ENCODE measurements at places on chromosomes 7 and 10.

DNA sequence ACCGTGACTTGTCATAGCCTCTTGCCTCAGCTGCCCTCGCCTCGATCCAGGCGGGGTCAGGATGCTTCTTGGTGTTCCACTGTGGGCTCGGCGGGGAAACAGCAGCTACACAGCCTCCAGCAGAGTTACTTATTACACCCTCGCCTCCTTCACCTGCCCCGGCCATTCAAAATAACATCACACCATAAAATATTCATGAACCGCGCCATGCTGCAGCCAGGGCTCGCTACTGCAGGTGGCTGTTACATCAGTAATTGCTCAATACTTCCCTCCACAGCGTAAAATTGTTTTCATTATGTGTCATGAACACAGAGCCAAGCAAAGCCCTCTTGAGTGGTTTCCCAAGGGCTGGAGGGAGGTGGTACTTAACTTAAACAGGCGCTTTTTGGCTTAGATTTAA, 241.5 kb upstream of the SP8 start:
- peak; percentile 79 for DNase-seq

DNA sequence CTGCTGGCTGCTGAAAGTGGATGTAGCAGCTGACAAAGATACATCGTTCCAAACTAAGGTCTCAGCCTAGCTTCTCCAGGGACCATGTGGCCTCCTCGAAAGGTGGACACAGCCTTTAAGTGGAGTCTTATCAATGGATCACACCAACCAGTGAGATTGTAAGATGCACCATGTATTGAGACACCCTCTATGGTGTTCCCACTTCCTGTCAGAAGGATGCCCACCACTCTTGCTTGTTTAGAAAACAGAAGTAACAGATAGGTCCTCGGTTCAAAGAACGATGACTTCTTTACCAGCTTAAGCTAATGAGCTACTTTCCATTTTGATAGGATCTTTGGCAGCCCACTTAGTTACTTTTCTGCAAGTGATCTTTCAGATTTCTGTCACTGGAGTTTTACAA, 34.3 kb downstream of the SLC25A13 start:
- DNase-seq, result no peak

- DNase-seq, result no peak
Measured at GRCh38 chr10:73871295-73872189, 2.8 kb downstream of the CAMK2G start.

DNA sequence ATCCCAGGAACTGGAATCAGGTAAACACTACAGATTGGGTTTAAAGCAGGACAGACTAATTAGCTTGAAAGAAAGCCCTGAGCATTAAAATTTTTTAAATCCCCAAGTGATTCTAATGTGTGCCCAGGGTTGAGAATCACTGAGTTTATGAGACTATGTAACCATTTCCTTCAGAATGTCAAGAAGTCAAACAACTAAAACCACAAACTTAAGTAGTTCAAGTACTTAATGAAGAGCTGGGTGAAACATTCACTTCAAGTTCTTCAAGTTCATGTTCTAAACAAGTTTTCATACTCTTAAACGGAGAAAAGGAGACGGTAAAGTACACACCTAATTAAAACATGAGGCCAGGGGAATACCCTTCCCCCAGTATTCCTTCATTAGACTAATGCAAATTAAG, 28.2 kb upstream of the TLL2 start:
- no peak for DNase-seq

DNA sequence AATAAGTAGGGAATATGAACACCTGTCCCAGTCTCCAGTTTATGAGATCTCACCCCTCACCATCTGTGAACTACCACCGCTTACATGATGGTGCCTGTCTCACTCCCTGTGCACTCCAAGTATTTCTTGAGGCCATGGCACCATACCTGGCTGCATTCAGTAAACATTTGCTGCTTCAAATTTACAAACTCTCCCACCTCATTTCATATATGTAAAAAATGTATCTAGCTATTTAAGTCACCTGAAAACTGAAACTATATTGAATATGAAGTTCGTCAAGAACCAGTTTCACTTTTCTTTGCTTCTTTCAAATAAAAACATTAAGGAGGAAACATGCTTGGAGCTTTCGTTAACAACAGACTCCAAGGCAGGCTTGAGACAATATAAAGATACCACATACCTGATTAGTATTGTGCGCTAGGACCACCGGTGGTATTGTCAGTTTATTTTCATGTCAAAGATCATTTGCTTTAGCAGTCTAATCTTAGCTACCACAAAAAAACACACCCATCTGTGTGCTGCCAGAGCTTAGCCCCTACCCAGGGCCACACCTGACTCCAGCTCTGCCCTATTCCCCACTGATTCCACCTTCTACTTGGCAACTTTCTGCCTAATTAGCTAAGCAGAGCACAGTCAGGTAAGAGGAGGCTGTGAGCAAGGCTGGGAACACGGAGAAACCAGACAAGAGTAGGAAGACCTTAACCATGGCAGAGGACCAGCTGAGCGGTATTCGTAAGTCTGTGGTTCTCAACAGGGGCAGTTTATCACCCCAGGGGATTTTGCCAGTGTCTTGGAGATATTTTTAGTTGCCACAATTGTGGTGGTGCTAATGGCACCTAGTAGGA, 92.0 kb downstream of the ZFAND4 start:
- DNase-seq, result no peak

DNA sequence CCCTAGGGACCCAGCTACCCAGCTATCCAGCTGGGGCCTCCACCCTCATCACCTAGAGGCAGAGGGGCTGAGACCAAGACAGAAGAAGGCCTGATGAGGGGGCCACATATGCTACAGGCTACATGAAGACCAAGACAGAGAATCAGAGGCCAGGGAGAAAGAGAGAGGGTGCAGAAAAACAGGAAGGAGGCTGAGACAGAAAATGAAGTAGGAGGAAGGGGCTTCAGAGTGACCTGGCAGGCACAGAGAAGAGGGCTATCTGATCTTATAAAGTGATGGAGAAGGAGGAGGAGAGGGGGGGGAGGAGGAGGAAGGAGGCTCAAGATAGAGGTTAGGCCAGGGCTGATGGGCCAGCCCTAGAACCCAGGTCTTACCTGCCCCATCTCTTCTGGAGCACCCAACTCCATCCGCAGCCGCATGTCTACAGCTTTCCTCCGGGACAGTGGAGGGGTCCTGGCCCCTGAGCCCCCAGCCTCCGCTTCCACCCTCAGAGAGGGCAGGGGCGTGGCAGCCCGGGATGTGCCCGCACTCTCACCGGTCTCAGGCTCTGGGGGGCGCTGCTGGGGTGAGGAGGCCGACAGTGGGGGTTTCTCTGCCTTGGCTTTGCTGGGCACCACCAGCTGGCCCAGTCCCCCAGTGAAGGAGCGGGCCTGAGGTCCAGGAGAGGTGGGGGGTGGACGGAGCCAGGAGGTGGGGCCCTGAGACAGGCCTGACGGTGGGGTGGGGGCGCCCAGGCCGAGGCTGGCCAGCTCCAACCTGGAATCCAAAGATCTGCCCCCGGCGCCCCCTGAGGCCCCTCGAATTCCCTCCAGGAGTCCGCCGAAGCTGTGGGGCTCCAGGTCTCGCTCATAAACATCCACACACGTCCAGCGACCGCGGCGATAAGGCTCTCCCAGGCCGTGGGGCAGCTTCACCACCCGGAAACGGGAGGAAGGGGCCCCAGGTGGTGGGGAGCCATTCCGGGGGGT, 1.8 kb downstream of the TSC22D4 start:
- no peak for DNase-seq

DNA sequence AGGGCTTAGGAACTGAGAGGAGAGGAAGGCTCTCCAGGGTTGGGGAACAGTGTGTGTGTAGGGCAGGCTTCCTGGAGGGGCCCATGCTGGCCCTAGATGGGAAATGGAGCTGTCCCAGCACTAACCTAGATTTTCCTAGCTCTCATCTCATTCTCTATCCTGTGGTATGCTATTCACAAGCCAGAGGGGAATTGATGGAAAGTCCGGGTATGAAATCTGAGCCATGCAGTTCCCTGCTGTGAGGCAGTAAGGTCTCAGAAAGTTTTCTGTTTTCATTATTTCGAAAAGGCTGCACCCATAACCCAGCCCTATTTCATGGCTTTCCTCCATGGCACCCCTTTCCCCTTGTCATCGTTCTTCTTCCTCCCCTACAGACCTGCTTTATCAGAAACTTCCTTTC, 220.3 kb downstream of the RPS24 start:
- DNase-seq, result no peak

DNA sequence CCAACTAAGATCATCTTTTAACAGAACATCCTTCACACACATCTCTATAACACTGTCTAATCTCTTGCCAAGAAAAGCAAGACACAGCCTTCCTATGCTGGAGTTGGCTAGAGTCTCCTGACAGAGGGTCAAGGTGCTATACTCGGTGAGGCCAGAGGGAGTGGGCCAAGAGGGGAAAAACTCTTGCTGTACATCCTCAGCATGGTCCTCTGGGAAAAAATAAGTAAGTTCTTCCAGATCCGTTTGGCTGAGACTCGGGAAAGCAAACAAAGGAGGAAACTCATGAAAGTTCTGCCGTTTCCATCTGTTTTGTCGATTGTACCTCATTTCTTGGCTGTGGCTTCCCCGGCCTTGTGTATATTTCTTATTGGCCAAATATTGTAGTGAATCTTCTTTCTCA, 33.9 kb downstream of the VWDE start:
- no peak for DNase-seq

DNA sequence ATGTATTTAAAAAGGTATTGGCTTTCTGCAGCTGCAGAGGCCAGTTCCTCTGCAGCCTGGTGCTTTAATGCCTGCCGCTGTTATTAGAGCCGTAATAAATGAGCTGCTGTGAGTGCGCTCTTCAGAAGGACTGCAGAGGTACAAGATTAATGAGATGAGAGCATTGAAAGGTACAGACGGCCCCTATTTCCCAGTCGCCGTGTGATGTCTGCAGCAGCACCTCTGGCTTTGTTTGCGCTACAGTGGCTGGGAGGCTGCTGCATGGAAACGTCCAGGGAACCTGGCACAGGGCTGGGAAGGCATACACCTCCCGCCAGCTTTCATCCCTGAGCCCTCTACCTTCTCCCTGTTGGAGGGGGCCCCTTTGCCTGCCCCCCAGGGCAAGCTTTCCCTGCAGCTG, 383.8 kb upstream of the ZMIZ1 start:
- peak; percentile 37 for DNase-seq

DNA sequence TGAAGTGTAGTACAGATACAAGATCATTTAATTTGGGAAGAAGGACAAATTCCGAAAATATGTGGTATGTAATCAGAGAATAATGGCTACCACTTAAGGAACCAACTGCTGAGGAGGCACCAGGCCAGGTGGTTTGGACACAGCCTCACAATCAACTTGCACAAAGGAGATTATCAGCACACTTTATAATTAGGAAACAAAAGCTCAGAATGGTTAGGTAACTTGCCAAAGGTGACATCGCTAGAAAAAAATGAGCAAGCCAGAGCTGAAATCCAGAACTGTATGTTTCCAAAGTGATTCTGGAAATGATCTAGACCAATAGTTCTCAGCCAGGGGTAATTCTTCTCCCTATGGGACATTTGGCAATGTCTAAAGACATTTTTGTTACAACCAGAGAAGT, 36.6 kb downstream of the ERCC6 start:
- DNase-seq, result no peak

DNA sequence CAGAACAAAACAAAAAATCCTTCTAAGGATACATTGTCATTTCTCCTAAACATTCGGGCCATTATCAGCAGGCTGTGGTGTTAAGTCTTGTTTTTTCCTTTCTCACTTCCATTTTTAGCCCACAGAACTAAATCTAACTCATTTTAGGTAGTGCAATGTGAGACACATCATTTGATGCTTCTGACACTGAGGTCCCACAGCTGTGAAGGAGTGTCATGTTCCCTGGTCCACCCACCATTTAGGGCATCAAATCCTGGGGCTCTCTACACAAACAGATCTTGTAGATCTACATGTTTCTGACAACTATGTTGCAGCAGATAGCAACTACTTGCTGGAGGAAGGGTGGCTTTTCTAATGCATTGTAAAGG, 232.5 kb upstream of the IGFBP3 start:
- DNase-seq, result no peak

GRCh38 chr10:46516660-46517416, 39.6 kb downstream of the GPRIN2 start:
- no peak for DNase-seq

DNA sequence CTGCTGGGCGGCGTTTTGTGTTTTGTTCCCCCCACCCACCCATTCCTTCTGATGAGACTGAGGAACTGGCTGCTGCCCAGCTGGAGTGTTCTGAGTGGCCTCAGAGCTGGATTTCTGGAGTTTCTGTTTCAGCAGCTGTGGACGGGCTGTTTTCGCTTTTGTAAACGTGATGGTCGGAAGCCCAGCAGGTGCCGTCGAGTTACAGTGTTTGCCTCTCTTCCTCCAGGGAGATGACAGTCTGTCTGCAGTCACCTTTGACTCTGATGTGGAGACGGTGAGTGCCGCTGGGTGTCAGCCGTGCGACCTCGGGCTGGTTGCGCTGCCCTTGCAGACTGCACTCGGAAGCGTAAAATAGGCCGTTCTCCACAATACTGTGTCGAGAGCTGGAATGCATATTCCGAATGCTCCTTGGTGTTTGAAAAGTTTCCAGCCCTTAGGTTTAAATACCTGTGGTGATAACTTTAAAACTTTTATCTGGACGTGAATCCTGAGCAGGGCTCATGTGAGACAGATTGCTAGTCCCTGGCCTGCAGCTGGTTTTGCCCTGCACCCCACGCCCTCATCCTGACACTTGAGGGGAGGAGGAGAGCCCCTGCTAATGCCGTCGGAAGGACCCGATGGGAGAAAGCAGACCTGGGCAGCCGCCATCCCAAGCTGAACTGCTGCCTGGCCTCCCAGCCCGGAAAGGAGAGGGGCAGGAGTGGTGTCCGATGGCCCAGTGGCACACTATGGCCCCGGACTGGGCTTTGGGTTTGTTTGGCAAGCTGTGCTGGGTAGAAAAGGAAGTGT, 8.3 kb downstream of the IQCE start:
- peak; percentile 54 for DNase-seq

DNA sequence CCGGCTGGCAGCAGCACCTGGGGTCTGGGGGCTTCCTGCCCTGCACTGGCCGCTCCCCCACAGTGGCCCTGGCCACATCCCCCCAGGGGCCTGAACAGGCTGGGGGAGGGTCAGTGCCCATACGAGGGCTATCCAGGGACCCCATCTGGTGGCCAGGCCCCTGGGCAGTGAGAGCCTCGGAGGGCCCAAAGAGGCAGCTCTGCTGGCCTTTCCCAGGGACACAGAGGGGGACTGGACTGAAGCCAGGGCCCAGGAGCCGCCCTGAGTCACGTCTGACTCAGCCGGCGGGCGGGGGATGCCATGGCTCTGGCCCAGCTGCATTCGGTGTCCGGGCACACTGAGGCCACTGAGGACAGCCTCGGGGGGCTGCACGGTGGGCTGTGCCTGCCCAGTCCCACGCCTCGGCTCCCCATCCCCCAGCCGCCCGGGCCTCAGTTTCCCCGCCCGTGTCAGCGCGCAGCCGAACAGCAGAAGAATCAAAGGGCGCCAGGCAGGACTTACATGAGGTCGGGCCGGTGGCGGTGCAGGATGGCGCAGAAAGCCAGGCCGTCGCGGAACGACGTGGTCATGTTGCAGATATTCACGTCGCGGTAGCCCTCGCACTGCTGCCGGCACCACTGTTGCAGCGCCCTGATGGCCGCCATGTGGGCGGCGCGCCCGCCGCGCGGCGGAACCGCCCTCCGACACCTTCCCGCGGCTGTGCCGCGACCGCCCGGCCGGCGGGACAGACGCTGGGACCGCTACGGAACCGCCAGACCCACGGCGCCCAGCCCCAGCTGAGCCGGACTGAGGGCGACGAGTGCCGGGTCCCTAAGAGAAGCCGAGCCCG, at the start of gene MICALL2:
TSS of gene MICALL2 (minus strand) at position 788 of the 829 bp plus-strand sequence. CDS start at position 644, 144 bp downstream.
- peak; percentile 66 for DNase-seq

GRCh38 chr10:13983035-13983434, 347.7 kb downstream of the FRMD4A start:
- DNase-seq, result no peak
